ENCODE measurements at places on chromosomes 7 and 10.
A peak's percentile ranks its signal among the peaks of the same experiment; 100 is the strongest.

DNA sequence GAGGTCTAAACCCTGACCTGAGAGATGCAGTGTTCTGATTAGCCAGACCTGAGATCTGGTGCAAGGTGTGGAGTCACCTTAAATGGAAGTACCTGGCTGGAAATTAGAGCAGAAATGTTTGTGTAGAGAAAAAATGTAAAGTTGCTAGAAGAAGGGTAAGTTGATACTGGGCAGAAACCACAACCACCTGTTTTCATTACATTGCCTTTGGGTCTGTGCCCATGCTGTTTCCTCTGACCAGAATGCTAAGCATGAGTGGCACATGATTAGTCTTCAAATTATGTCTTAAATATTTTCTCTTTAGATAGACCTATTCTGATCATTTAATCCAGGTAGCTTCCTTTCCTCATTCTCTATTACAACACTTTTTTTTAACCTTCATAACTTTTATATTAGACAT lies 69.0 kb downstream of the CASD1 start:
- DNase-seq: no peak

- no peak for DNase-seq
Measured at GRCh38 chr10:133415752-133416151, 8.7 kb downstream of the SPRN start.

- no peak for DNase-seq
Measured at GRCh38 chr7:16411391-16411790, 9.9 kb downstream of the CRPPA start.

DNA sequence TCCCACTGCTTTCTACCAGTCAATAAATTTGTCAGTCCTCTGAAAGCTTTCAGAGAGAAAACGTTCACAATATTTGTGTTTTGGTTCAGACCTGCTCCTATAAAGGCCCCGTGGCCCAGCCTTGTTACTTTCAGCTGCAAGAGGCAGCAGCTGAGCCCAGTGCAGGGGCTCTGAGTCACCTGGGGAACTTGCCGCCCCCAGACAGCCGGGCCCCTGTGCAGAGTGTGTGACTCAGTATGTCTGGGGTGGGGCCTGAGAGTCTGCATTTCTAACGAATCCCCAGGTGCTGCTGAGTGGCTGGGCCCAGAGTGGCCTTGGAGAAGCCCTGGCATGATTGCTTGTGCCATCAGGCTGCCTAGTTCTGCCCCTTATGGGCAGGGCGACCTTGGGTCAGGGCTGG lies 303.5 kb downstream of the PAXIP1 start:
- DNase-seq: no peak

- no peak for DNase-seq
Measured at GRCh38 chr10:111545861-111546605, 469.2 kb downstream of the ADRA2A start.

GRCh38 chr10:66837335-66837734 lies 88.5 kb upstream of the LRRTM3 start:
- DNase-seq: no peak

GRCh38 chr10:86730227-86730626 lies 26.2 kb upstream of the BMPR1A start:
- no peak for DNase-seq

GRCh38 chr7:42611961-42612360 lies 299.9 kb downstream of the C7orf25 start:
- DNase-seq: no peak

DNA sequence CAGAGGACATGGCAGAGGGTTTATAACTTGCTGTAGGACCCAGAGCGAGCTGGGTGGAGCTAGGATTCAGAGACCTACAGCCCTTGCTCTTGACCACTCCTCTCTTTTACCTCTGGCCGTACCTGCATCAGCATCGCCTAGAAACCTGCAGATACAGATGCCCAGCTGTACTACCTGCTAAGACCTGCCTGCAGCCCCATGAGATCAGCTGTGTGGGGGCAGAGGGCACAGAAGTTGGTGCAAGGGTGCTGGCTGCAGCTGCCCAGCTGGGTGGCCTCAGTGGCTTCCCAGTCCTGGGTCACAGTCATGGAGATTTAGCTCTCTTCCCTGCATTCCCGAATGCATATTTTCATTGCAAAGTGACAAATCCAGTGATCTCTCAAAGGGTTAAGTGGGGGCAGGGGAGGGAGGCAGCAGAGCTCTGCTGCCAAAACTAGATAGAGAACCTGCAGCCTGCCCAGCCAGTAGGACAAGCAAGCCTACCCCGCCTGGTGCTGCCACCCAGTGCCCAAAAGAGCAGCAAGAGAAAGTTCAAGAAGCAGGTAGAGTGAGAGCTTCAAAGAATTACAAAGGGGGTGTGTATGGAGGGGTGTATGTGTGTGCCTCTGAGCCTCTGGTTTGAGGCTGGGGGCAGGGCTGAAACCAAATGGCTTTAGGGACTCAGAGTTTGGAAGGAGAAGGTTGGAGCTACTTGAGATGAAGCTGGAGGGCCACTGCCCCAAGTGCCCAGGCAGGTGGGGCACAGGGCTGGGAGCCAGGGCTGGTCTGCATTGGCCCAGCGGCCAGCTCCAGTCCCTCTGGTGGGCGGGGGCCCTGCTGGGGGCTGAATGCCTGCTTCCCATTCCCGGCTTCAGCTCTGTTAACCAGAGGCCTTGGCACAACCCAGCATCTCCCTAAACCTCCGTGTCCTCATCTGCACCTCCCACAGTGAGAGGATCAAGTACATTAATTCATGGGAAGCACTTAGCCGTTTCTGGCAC lies 6.9 kb downstream of the FAM241B start:
- no peak for DNase-seq

DNA sequence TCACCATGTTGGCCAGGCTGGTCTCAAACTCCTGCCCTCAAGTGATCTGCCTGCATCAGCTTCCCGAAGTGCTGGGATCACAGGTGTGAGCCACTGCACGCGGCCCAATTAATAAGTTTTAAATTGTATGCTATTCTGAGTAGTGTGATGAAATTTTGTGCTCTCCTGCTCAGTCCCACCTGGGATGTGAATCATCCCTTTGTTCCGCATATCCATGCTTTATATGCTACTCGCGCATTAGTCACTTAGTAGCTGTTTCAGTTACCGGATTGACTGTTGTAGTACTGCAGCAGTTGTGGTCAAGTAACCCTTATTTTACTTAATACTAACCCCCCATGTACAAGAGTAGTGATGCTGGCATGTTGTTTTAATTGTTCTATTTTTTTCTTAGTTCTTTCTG lies 47.3 kb upstream of the OIT3 start:
- DNase-seq: no peak

- no peak for DNase-seq
Measured at GRCh38 chr10:1264001-1264400, 207.8 kb downstream of the WDR37 start.

- DNase-seq: no peak
Measured at GRCh38 chr7:962401-963081, 8.1 kb upstream of the ADAP1 start.

GRCh38 chr10:102869258-102870198 lies at the start of gene AS3MT:
Gene AS3MT, plus strand, starts transcription at chr10:102869470. Its CDS starts 123 bp downstream, at chr10:102869593.
- no peak for DNase-seq

GRCh38 chr10:123140164-123140982 lies 4.6 kb downstream of the HMX3 start:
- no peak for DNase-seq

DNA sequence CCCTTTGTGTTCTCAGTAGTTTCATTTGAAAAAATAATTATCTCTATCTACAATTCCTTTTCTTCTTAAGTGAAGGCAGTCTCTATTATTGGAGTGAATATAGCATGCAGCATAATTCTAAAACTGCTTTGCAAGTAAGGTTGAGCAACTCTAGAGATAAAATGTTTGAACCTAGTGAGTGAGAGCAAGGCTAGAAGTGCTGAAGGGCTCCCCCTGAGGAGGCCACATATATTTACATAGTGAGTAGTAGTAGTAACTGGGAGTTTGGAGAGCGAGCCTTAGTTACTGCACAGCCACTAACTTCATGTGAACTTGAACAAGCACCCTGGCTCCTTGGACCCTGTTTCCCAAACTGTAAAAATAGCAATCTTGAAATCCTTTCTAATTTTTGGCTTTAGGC lies 141.5 kb upstream of the DKK1 start:
- no peak for DNase-seq

GRCh38 chr7:64544010-64544409 lies 18.9 kb downstream of the ZNF680 start:
- DNase-seq: no peak

DNA sequence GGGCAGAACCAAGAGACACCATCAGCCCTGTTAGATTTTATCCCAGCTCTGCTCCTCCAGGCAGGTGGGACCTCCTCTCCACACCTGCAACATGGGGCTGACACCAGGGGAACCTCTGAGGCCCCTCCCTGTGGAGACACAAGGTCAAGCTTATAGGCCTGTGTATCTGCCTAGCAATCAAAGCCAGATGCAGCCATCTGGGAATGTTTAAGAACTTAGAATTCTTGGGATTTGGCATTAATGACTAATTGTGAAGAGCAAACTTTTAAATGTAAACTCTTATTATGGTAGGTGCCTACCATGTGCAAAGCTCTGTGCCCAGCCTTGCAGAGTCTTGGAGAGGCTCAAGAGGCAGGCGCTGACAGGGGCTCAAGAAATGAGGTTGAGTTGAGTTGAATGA lies 52.1 kb downstream of the TBATA start:
- DNase-seq: no peak

- no peak for DNase-seq
Measured at GRCh38 chr10:45001381-45002148, 842 bp downstream of the ZNF22 start.

DNA sequence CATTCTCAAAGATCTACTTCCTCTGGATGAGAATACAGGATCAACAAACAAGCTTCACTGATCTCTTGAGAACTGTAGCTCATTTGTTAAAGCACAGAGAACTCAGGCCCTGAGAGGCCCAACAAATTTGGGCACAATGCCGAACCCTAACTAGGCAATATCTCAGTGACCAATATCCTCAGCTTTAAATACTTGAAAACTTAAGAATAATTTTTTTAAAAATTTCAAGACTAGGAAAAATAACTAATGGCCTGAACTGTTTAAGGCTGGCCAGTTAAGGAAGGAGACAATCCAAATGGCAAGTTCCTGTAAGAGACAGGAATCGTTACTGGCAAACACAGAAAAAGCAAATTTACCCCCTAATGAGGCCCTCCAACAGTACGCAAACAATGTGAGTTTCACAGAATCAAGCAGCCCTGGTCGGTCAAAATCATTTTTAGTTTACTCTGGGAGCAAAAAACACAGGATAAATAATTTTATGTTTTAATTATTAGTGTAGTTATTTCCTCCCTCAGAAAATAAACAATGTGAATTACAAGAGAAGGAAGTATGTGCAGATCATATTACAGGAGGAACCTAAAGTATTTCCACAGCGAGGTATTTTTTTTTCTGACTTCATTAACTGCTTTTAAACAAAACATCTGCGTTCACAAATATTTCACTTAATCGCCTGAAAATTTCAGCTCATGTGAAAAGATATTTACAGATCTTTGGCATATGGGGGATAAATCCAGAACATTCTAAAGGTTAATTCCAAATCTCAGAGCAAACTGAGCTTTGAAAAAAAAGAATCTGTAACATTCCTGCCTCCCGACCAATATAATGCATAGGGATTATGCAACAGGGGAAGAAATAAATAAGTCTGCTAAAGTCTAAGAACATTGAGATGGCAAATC lies 39.5 kb downstream of the NT5C2 start:
- DNase-seq: no peak

- no peak for DNase-seq
Measured at GRCh38 chr10:34824870-34825269, 9.8 kb upstream of the PARD3 start.

DNA sequence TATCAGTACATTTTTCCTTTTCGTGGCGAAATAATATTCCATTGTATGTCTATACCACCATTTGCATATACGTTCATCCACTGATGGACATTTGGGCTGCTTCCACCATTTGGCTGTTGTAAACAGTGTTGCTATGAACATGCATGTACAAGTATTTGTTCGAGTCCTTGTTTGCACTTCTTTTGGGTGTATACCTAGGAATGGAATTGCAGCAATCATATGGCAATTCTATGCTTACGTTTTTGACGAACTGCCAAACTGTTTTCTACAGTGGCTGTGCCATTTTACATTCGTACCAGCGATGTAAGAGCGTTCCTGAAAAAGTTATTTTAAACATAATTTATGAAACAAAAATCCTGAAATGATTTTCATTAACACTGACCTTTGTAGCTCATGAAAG lies 79.5 kb downstream of the HIPK2 start:
- DNase-seq: no peak

- peak; percentile 49 for DNase-seq
Measured at GRCh38 chr7:2886900-2887299, 42.8 kb upstream of the GNA12 start.

DNA sequence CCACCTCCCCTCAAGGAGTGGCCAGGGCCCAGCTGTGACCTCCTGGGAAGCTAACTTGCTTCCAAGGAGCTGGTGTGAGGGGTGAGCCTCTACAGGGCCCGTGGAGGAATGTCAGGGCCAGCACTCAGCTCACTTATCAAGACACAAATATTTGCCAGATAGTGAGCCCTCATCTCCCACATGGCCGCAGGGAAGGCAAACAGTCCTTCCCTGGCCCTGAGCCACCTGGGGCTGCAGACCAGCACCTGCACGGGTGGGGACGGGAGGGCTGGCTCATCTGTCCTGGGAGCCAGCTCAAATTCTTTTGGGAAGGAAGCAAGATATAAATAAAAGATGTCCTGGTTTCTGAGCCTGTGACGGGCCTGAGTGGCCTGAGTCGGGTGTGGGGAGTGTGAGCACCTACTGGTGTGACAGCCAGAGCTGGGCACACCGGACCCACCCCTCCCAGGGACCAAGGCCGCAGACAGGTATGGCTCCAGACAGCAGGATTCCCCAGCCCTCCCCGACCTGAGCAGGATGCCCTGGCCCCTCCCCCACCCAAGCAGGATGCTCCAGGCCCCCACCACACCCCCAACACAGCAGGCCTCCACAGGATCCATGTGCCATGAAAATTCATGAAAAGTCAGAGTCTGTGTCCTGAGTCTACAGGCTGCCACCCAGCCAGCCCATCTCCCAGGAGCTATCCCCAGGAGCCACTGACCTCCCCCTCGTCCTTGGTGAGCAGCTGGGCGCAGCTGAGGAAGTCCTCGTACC lies 148.0 kb downstream of the MAPK8 start:
- no peak for DNase-seq

DNA sequence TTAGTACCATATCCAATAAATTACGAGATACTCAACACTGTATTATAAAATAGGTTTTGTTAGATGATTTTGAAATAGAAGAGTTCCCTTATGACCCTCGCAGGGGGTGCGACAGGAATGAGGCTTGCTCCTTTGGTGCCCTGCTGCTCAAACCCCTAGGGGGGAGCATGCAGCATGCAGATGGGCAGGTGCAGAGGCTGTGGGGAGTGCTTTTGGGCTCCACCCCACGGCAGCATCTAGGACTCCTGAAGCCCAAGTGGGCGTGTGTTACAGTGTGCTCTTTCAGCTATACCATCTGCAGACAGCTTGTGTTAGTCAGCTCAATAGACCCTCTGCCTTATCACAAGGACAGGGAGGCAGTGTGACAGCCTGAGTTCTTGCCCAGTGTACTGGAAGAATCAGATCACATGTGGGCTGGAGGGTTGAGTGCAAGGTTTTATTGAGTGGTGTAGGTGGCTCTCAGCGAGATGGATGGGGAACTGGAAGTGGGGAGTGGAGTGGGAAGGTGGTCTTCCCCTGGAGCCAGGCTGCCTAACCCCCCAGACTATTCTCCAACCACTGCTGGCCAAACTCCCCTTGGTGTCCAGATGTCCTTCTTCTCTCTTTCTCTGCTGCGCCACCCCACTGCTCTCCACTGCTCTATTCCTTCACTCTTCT lies 3.1 kb upstream of the MRC1 start:
- no peak for DNase-seq

GRCh38 chr7:79734181-79734580 lies 280.7 kb upstream of the MAGI2 start:
- no peak for DNase-seq

- no peak for DNase-seq
Measured at GRCh38 chr7:3260401-3260715, 40.7 kb upstream of the SDK1 start.

GRCh38 chr10:63537536-63537935 lies 16.3 kb downstream of the REEP3 start:
- DNase-seq: no peak

Data from NCI-H2081 treated with DMSO at 0.1 percent for 48 hours (cell line).